ENCODE measurements at places on chromosomes 2 and 18.

DNA sequence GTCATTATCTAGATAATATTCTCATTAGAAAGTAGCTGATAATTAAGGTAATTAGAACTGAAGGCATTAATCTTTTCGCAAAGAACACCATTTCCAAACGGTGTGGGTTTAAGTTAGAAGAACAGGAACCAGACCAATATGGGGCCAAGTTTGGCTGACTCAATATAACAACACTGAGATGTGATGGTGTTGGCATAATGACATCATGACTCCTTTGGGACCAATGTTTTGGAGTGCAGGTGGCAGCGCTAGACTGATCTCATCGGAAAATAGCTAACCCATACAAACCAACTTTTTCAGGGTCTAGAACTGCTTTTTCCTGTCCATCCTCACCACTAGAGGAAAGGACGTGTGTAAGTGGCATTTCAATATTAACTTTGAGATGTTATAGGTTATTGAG is 1171.7 kb upstream of the ZEB2 start:
- DNase-seq, result no peak

DNA sequence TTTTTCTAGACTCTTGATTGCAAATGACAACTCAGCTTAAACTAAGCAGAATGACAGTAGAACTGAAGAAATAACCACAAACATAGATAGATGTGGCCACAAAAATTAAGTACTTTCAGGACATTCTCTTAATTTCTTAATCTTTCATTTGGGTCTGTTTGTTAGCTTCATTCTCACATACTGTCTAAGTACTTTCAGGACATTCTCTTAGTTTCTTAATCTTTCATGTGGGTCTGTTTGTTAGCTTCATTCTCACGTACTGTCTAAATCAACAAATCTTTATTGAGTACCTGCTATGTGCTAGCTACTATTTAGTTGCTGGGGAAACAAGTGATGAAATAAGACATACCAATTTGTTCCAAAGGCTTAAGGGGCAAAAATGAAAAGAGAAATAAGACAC is 35.1 kb downstream of the FAM117B start:
- no peak for DNase-seq

- DNase-seq, result no peak
Measured at GRCh38 chr2:200335657-200336056, 29.2 kb downstream of the SPATS2L start.

GRCh38 chr2:169036736-169037440 is 5.8 kb upstream of the ABCB11 start:
- DNase-seq, result peak; percentile 34

DNA sequence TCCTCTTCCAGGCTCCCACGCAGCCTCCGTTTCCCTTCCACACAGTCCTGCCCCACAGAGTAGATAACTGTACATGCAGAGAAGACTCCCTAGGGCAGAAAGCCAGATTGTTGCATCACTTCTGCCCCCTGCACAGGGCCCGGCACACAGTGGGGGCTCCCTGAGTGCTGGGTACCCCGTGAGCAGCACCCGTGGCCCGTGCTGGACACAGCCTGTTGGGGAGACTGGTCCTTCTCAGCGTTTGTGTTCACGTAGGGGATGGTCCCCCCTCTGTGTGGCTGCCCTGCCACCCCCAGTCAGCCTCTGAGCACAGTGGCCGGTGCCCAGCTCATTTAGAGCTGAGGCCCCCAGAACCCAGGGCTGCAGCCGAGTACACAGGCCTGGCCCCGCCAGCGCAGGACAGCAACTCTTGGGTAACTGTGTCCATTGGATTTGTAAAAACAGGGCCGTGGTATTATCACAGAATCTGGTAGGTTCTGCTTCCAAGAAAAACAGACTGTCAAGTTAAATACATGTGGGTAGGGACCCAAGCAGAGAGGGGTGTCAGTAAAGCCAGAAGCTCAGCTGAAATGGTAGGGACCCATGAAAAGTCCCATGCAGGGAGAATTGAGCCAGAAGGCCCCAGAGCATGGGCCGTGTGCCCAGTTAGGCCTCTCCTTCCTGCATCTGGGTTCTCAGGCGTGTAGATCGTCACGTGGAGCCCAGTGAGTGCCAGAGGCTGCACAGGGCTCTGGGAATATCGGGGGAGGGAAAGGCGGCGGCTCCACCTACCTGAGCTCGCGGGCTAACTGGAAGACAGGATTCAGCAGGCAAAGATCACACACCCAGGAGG is 257.3 kb downstream of the ATAD2B start:
- no peak for DNase-seq

DNA sequence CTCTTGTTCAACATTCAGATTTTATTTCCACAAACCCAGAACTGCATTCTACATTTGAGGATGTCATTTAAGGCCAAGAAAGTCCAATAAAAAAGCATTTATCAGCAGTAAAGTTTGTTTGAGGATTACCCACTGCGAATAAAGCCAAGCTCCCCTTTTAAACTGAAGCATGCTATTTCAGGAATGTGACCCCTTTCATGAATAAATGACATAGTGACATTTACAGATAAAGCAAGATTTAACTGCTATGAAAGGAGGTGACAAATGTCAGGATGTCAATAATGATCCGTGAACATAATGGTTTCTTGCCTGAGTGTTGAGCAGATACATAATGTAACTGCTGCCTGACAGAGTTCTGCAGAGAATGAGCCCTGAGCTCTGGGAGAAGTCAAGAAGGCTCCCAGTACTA is 146.3 kb downstream of the TDRD15 start:
- DNase-seq, result no peak

GRCh38 chr2:241811201-241811951 is 2.4 kb downstream of the NEU4 start:
- DNase-seq, result peak; percentile 29

GRCh38 chr2:136242687-136243277 is 124.8 kb upstream of the CXCR4 start:
- DNase-seq, result no peak

DNA sequence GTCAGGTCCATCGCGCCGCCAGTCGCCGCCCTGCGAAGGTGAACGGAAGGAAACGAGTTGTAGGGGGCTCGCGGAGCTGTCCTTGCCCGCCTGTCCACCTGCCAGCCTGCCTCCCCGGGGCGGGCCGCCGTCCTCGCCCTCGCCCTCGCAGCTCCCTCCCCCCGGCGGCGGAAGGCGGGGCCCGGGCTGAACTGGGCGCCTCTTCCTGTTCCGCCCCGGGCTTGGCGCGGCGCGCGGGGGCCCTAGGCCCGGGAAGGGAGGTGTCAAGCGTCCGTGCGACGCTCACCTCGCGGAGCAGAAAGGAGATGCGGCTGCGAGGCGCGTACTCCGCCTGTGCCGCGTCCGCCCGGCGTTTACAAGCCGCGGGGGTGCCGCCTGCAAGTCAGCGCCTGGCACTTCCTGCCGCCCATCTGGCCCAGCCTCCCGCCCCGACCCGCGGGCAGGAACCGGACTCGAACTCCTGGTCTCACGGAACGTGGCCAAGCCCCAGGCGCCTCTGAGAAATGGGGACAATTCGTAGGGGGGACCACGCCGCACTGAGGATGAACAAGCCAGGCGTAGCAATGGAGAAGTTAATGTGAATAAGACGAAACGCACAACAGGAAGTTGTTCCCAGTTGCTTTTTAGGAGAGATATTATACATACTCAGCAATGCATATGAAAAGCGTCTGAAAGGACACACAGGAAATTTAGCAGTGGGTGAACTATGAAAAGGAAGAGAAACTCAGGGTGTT is at the start of gene CNPPD1:
Gene CNPPD1 (minus strand): TSS at position 108 of the 734 bp plus-strand sequence. CDS start 97 bp downstream, at position 11.
- DNase-seq, result peak; percentile 93

DNA sequence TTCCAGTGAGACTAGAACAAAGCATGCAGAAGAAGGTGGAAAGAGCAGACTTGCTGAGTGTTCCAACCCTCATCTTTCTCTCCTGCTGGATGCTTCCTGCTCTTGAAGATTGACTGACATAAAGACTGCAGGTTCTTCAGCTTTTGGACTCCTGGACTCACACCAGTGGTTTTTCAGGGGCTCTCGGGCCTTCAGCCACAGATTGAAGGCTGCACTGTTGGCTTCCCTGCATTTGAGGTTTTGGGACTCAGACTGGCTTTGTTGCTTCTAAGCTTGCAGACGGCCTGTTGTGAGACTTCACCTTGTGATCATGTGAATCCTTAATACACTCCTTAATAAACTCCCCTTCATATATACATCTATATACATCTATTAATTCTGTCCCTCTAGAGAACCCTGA is 20.4 kb downstream of the VRK2 start:
- DNase-seq, result no peak

GRCh38 chr18:38313831-38314230 is 748.2 kb upstream of the CELF4 start:
- no peak for DNase-seq

DNA sequence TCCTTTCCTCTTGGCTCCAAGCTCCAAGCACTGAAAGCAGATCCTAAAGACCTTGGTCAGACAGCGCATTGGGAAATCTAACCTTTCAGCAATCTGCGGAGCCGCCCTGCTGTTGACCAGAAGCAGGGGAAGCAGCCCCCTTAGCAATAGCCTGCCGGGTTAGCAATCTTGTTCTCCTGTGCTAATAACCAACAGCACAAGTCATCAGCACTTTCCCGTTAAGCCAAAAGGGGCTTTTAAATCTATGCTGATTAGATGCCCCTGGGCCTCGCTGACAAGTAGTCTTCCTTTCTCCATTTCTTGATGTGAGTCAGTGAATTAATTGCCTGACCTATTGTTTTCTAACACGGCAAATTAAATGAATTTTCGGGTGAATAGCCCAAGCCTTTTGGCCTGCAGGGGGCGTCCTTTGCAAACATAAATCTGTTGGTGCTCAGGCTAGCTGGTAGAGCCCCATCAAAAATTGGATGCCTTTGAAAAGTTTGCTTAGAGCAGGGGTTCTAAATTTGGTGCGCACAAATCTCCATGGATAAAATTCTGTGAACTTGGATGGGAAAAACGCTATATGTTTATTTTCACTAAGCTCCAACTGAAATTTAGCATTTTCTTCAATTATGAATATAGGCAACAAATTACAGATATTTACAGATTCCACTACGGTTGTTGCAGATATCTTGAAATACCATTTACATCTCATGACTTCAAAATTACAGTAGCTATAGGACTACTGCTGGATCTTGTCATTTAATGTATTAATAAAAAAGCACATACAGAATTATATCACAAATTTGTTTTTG is 24.6 kb downstream of the MAIP1 start:
- peak; percentile 28 for DNase-seq

GRCh38 chr2:20446917-20447436 is at the start of gene RHOB:
Gene RHOB (plus strand): TSS chr2:20447074. CDS start chr2:20447466, 392 bp downstream.
- DNase-seq, result peak; percentile 100

- no peak for DNase-seq
Measured at GRCh38 chr18:67513280-67513679, 3.2 kb downstream of the DSEL start.

GRCh38 chr18:25599443-25599842 is 247.5 kb upstream of the ZNF521 start:
- DNase-seq, result no peak

DNA sequence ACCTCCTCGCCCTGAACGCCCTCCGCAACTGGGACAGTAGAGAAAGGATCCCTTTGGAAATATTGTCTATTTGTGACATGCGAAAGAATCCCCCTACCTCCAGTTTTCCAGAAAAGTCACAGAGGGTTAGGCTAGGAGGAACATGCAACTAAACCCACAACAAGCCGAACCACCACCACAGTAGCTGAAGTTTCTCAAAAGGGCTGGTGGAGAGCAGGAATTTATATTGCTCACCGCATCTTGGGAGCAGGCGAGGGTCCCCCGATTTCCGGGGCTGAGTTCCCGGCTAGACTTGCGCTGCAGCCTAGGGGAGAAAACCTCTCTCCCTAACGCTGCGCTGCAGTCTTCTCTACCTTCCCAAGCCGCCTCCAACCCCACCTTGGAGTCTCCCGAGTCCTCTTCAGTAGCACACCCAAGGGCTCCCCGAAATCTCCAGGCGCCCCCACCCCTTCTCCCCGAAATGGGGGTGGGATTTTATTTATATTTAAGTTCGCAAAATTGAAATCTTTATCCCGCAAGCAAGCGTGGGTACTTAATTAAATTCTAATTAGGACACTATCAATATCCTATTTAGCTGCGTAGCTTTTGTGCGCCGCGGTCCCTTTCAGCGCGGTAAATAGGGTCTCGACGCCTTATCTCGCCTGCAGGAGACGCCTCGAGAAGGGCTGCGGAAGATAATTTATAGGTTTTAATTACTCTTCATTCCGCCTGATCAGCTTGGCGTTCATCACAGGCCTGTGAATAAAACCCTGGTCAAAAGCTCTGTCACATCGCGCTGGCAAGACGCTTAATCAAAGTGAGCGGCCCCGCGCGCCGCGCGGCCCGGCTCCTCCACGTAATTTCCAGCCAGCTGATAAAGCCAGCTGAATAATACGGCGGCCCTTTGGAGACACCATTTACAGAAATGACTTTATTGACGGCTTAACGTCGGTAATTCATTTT is 2.0 kb upstream of the EN1 start:
- peak; percentile 31 for DNase-seq

GRCh38 chr18:74370115-74370514 is 54.5 kb downstream of the C18orf63 start:
- no peak for DNase-seq

DNA sequence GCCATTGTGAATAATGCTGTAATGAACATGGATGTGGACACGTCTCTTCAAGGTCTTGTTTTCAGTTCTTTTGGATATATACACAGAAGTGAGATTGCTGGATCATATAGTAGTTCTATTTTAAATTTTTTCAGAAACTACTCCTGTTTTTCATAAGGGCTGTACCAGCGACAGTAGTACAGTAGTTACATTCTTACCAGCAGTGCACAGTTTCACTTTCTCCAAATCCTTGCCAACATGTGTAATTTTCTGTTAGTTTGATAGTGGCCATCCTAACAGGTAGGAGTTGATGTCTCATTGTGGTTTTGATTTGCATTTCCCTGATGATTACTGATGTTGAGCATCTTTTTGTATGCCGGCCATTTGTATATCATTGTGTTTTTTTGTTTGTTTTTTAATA is 81.7 kb downstream of the EPC2 start:
- no peak for DNase-seq

DNA sequence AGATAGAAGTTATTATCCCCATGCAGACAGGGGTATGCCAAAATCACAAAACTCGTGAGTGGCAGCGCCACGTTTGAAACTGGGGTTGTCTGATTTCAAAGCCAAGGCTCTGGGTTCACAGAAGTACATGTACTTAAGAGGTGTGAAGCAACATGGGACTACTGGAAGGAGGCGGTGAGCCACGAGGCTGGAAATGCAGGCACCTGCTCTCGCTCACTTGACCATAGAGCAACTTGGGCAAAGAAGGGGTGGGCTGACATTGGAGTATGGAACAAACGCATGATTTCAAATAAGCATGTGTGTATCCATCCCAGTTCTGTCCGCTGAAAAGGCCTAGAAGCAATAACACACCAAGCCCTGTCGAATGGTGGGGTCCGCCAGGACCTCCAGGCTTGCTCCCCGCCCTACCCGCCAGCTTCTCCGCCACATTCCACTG is 593 bp upstream of the ACTR2 start:
- no peak for DNase-seq

DNA sequence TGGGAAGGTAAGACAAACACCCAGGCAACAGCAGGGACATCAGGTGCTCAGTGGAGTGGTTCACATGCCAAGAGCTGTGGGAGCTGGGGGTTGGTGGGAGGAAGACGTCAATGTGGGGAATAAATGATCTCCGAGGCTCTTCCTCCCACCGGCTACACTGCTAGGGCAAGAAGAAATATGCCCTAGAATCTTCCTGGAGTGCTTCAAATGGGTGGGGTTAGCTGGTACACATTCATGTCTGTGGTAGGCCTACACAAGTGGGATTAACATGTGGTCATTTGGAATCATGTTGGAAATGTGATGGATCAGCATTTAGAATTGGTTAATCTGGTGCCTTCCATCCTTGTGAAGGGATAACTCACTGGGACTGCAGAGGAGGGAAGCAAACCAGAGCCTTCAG is 12.4 kb upstream of the ZFP36L2 start:
- DNase-seq, result no peak
